H1 (cell line): ENCODE measurements at places on chromosomes 3 and 15.
A peak's percentile ranks its signal among the peaks of the same experiment; 100 is the strongest.

DNA sequence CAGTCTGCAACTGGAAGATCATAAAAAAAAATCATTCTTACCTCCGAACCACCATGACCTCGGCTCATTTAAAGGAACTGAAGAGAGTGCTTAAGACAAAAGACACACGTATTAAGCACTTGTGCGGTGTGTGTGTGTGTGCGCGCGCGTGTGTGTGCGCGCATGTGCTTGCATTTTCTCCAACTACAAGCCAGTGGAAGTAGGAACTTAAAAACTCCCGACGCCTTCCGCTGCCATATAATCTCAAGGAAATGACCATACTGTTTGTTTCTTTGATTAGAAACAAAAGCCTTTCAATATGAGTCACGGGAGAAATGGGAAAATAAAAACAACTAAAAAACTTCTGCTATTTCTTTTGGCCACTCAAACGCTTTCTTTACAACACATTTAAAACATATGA, 32.4 kb downstream of the FRMD4B start:
- no peak for DNase-seq

- DNase-seq: no peak
Observed at GRCh38 chr15:76575274-76575673, 238.7 kb downstream of the ISL2 start.

- no peak for DNase-seq
Observed at GRCh38 chr3:53672981-53673380, 173.2 kb downstream of the CHDH start.

DNA sequence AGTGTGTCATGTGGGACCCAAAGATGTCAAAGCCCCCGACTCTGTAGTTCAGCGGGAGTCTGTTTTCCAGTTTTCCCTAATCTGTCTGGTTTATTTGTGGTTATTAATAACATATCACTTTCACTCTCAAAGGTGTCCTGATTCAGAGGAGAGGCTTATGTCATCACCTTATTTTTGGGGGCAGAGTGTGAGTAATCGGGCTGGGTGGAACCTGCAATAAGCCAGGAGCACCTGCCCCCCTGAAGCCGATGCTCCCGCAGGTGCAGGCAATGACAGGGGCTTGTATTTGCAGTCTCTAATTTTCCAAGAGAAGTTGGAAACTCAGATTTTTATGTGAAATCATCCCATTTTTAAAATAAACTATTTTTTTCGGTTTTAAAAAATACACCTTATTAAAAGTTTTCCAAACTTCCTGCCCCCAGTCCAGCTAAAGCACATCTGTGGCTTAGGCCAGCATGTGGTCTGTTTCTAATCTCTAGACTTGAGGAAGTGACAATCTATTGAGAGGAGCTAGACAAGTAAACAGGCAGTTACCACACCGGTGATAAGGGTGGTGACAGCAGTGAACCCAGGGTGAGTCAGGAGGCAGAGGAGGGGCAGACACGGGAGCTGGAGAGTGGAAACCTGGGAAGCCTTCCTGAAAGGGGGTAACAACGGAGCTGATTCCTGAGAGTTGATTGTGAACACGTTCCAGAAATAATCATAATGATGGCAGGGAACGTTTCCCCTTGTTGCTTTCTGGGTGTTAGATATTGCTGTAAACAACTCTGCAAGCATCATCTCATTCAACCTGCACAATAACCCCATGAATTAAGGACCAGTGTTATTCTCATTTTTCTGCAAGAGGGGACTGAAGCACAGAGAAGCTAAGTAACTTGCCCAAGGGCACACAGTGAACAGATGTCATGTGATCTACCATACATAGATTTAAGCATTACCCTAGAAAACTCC, 37.2 kb downstream of the BHLHE40 start:
- no peak for DNase-seq

GRCh38 chr3:123088387-123088786, 21.6 kb downstream of the PDIA5 start:
- no peak for DNase-seq

DNA sequence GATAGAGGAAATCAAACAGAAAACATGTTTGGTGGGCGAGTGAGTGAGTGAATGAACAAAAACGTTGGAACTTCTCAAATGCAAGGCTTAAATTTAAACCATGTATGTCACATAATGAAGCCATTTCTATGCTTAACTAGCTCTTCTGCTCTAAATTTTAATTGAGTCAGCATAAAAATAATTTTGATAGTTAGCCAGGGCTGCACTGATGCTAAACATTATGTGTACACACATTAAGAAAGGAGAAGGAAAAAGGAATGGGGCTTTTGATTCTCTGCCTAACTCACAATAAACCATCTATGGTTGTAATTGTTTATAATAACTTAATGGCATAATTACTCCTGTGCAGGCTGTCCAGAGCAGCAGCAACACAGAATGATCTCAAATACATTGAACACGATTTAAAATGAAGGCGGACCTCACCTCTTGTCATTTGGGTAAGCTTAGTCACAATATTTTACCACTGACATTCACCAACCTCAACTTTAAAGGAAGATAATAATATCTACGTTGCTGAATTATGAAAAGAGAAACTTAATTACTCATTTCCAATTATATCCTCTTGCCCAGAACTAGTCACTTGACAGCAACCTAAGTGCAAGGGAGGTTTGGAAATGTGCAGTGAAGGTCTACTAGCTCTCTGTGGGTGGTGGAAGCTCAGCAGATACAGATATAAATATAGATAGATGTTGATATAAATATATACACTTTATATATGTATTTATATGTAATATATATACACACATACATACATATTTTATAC, 318.4 kb upstream of the TRIM42 start:
- no peak for DNase-seq

GRCh38 chr3:46692566-46692990, 901 bp downstream of the ALS2CL start:
- DNase-seq: peak; percentile 60

- DNase-seq: no peak
Observed at GRCh38 chr3:173045770-173046382, 95.2 kb downstream of the SPATA16 start.

DNA sequence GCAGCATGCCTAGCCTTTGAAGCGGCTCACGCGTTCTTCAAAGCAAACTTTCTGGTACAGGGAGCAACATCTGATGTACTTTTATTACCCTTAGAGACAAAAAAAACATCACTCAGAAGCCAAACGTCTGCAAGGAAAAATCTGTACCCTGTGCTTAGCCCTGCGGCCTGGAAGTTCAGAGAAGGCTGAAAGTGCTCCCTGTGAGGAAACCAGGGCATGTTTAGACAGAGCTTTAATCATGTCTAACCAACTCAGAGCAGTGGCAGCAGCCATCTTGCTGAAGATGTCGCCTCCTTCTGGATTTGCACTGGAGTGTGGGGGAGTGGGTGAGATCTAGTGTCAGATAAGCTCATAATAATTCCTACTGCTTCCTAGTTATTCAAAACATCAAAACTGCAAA, 170.4 kb downstream of the P3H2 start:
- DNase-seq: no peak

GRCh38 chr3:23843869-23844268, 38.1 kb downstream of the UBE2E1 start:
- no peak for DNase-seq

GRCh38 chr3:58888087-58888486, 161.7 kb downstream of the CFAP20DC start:
- DNase-seq: no peak

- DNase-seq: no peak
Observed at GRCh38 chr3:190014940-190015339, 105.8 kb downstream of the P3H2 start.

DNA sequence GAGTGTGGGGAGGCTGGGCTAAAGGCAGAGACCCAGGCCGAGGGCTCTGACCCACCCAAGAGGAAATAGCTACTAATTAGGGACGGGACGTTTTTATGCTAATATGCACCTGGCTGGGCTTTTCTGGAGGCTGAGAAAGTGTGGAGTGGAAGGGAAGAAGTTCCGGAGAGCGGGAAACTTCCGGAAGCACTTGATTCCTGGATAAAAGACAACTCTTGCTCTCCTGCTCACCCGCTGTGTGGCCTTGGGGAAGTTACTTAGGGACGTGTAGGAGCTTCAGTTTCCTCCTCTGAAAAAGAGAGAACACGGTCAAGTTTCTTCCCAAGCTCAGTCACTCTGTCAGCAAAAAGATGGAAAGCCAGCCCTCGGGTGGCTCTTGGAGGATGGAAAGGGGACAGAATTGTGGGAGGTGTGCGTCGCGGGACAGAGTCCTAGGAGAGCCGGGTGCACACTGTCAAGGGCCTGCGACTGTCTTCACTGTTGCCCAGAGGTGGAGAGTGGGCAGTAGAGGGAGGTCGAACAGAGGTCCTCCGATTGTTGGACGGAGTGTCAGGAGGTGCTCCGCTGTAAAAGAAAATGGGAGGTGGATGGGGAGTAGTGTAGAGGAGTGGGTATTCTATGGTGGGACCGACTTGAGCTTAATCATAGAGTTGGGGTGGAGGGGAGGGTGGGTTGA, 43.2 kb downstream of the EPHB3 start:
- peak; percentile 65 for DNase-seq

- no peak for DNase-seq
Observed at GRCh38 chr3:25960776-25961175, 170.9 kb downstream of the OXSM start.

DNA sequence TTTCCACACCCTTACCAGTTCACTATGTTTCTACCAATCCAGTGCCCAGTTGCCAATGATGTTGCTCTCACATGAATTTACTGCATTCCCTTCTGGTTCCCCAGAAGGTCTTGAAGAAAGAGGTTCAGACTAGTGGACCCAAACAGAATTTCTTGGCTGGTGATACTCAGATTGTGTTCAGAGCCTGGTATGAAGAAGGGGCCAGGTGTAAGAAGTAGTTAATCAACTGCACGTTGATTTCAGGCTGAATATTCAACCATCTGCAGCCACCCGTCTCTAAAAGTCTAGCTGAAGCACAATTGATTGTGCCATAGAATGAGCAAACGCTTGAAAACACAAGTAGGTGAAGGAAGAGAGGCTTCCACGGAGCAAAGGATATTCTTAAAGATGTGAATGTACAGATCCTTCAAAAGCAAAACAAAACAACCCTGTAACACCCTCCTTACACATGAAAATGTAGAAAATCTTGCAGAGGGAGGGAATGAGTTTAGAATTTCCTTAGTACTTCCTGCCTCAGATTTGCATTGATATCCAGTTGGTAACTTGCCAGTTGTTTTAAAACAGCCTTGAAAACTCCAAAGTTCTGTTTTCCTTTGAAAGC, 4.7 kb downstream of the RBMS3 start:
- no peak for DNase-seq

- no peak for DNase-seq
Observed at GRCh38 chr15:89575656-89576416, 567 bp downstream of the TICRR start.

DNA sequence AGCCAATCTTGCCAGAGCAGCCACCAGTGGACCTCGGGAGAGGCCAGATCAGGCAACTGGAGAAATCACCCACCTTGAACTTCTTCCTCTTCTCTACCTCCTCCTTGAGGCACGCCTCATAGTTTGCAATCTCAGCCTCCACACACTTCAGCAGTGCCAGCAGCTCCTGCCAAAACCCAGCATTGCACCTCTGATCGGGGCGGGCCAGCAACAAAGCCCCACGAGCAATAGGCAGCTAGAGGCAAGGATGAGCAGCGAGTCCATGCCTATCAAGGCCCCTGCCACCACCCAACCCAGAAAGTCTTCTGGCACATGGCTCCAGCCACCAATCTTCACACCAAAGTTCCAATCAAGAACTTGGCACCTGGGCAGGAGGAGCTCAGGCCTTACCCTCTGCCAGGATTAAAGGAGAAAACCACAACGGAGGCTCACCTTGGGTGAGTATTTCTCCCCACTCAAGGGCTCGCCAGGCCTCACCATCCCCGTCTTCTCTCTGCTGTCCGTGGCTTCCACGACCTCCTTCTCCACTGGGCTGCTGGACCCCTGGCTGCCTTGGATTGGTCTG, 42.1 kb downstream of the SEMA3G start:
- DNase-seq: no peak

DNA sequence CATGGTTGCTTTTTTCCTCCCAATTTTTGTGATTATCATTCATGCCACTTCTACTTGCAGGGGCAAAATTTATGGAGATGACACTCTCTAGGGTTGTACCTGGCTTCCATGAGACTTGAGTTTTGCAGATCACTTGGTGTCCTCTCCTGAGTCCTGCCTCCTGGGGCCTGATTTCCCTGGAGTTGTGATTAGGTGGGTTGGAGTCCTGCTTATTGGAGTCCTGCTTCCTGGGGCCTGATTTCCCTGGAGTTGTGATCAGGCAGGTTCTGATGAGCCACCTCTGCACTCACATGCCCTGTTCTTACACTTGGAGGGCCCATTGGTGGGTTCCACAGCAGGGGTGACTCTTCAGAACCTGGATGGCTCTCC, 102.0 kb downstream of the PDCD6IP start:
- DNase-seq: no peak

DNA sequence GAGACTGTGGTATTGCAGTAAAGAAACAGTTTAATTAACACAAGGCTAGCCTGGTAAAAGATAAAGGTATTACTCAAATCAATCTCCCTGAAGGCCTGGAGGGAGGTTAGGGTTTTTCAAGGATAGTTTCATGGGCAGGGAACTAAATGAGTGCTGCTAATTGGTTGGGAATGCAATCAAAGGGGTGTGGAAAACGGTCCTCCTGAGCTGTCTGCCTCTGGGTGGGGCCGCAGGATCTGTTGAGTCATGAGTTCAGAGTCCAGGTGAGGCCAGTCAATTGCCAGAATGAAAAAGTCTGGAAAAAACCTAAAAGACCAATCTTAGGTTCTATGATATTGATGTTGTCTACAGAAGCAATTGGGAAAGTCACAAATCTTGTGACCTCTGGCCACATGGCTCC, 293.2 kb downstream of the MCTP2 start:
- DNase-seq: no peak

DNA sequence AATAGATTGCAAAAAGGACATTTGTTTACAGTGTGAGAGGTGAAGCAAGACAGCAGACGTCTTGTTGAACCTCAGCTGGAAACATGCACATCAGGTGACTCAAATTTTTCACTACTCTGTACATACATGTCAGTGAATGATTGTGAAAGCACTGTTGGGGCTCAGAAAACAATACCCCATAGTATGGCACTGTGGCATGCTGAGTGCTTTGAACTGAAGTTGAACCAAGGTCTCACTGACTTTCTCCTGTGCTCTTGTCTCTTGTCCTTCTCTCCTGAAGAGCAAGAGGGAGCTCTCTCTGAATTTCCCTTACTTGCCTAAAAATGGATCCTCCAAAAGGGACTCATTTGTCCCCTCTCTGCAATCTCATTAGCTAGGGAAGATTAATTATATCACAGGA, 24.5 kb upstream of the NEDD4 start:
- no peak for DNase-seq

- DNase-seq: no peak
Observed at GRCh38 chr15:100762289-100762688, 117.3 kb upstream of the ALDH1A3 start.

GRCh38 chr3:78337801-78338211, 1297.9 kb downstream of the ROBO2 start:
- DNase-seq: no peak

GRCh38 chr15:49242820-49243219, 72.8 kb downstream of the GALK2 start:
- DNase-seq: no peak

- no peak for DNase-seq
Observed at GRCh38 chr3:41199866-41200668, 762 bp downstream of the CTNNB1 start.

DNA sequence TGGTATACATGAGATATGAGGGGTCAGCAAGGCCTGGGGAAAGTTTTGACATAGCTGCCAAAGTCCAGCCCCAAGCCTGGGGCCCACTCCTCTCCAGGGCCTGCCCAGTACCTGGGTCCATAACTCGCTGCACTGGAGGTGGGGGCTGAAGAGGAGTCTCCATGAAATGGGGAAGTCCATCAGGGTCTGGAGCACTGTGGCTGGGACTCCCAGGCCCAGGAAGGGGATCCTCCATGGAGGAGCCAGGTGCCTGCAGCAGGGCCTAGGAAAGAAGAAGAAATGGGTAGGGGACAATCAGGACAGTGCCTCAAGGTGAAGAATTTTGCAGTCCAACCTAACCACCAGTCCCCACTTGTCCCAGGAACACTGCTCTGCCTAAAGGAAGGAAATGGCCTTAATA, 8.2 kb downstream of the GORASP1 start:
- DNase-seq: no peak
